ENCODE measurements at places on chromosomes 3 and 15. TPM values are rescaled to one million over a fixed set of nuclear protein-coding genes. Genes with fewer than 3 reads are reported as not detected.

The CEP63 gene
- 15.4 TPM for total RNA-seq

The ABHD14A gene
- 12.9 TPM for total RNA-seq

The SLC22A13 gene
- total RNA-seq: 1.2 TPM

The TOPAZ1 gene
- not detected for total RNA-seq

The TAGLN3 gene
- total RNA-seq: 0.87 TPM

The FBXO40 gene
- total RNA-seq: not detected

The ISY1 gene
- total RNA-seq: 36.9 TPM

The BCL2A1 gene
- 6.5 TPM for total RNA-seq
